Activated CD4-positive, alpha-beta T cell treated with anti-CD3 and anti-CD28 coated beads, Interleukin-2, amount 50 U/mL, for 24 hours (primary cell): ENCODE measurements at places on chromosomes 3 and 15.
A peak's percentile ranks its signal among the peaks of the same experiment; 100 is the strongest.

GRCh38 chr3:184874709-184875644 is 63.0 kb downstream of the VPS8 start:
- no peak for DNase-seq

GRCh38 chr3:38689774-38690173 is 40.3 kb upstream of the SCN5A start:
- no peak for DNase-seq

- DNase-seq, result no peak
Observed at GRCh38 chr3:120449701-120450599, 842 bp downstream of the FSTL1 start.

- DNase-seq, result no peak
Observed at GRCh38 chr3:195853996-195854395, 42.3 kb upstream of the MUC4 start.

GRCh38 chr15:93067649-93068085 is 21.3 kb downstream of the RGMA start:
- DNase-seq, result no peak

DNA sequence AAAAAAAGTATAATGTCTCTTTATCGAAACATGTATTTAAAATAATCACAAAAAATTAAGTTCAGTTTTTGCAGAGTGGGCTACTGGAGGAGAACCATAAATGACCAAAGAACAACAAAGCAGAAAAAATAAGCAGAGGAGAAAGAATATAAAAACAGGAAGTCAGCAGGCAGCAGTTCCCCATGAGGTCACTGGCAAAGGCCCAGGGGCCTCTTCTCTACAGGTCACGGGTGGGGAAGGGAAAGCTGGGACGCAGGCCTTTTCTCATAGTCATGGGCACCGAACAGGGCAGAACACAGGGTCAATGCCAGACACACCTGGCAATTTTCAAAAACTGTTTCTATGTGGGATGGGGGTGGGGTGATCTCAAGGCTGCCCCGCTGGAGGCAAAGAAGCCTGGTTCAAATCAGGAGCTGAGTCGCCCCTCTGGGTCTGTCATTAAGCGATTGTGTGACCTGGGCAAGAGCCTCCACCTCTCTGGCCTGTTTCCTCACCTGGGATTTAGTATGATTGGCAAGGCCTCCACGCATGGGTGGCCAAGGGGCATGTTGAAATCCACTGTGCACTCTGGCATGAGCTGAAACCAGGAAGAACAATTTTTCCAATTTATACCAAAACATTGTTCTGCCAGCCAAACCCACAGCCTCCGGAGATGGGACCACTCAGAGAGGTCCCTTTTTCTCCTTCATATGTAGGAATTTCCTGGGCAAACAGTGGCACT is 43.8 kb upstream of the UACA start:
- no peak for DNase-seq

DNA sequence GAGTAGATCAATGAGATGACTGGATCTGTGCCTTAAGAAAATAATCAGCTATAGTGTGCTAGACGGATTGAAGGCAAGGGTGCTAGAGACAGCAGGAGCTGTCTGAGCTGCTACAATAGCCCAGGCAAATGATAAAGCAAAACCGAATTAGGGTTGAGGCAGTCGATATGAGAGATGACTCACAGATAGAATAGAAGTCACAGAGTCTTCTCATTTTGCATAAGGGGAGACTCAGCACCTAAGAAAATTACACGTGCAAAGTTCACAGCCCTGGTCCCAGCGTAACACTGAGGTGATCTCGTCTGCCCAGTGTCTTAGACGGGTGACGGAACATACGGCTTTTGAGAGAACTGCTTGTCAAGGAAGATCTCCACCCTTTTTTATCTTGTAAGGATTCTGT is 11.6 kb downstream of the LPP start:
- DNase-seq, result peak; percentile 41

- no peak for DNase-seq
Observed at GRCh38 chr15:92869263-92869940, 30.7 kb upstream of the CHD2 start.

DNA sequence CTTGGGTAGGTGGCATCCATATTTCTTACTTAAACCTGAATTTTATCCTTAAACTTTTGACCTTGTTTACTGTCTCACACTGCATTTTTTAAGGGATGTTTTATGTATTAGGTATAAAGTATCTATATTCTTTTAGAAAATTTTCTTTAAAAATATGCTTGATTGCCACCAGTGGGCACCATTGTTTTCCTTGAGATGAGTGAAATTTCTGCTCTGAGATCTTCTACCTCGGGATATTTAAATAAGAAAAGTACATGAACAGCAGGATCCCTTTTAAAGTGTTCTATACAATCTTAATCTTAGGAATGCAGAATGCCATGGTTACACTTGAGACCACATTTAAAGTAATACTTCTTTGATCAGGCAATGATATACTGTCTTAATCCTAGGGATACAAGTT is 108.7 kb downstream of the SLMAP start:
- DNase-seq, result no peak

DNA sequence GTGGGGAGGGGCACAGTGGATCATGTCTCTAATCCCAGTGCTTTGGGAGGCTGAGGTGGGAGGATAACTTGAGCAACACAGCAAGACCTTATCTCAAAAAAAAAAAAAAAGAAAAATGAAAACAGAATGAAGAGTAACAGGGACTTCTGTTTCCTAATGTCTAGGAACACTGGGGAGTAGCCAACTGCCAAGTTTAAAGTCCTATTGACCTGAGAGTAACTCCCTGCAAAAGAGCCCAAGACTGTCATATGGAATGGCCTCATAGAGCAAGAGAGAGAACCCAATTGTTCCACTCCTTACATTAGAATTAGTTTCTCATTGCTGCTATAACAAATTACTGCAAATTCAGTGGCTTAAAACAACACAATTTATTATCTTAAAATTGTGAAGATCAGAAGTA is 881.4 kb upstream of the ROBO1 start:
- DNase-seq, result no peak

- no peak for DNase-seq
Observed at GRCh38 chr15:54840621-54841398, 355.9 kb downstream of the RSL24D1 start.
